Peyer's patch (tissue), 4 donors: ENCODE measurements at places on chromosomes 11 and 22.

DNA sequence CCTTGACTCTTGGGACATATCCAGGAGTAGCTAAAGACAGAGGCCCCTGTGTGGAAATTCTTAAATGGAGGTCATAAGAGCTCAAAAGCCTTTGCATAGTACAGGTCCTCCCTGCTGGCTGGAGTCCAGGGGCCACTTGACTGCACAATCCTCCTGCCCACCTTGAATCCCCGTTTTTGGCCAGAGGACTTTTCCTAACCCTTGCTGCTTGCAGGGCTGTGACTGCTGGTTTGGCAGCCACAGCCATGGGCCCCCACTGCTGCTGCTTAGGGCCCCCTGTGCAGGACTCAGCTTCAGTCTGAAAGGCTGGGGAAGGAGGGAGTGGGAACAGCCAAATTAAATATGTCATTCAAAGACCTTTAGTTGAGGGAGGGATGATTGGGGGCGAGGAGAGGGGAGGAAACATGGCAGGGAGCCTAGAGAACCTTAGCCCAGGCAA is 33.4 kb downstream of the ARHGAP1 start:
- peak; percentile 43 for DNase-seq

DNA sequence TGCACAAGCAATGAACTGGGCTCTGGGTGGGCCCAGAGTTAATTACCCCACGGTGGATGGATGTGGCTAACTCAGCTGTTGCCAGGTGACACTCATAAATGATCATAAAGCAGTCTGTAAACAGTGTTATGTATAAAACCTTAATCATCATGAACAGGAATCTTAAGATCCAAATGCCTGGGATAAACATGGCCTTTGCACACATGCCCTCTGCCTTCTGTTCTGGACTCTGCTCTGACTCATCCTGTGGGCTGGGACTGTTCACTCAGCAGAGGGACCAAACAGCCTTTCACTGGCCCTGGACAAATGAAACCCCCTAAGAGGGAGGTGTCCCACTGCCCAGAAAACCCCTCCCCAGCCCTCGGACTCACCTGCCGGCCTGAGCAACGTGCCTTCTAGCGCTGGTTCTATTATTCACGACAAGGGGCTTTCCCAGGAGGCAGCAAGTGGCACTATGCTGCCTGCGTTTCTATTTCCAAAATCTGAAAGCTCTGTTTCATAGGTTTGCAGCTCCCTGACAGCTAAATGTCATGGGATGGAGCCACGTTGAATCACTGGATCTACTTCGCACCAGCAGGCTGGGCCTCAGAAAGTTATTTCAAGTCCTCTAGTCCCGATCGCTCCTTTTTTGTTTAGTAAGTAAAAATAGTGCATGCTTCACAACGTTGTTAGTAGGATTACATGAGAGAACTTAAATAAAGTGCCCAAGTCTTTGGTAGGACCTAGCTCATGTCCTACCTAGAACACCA is 53.0 kb downstream of the LARGE1 start:
- no peak for DNase-seq

DNA sequence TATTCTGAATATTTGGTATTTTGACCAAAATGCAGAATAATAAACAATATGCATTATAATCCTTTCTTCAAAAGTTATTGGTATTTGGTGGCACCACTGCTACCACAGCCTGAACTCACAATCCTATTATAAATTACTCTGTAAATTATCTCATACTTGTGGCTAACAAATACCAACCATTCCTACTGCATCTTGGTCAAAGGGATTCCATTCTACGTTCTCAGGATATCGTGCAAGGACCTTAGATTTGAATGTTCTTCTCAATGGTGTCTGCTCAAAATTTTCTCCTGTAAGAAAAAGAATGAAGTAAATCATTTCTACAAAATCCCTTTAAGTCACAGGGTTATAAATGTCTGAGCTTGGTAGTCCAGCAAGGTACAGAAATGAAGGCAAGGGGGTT is 58.7 kb downstream of the DENND5A start:
- DNase-seq = no peak

DNA sequence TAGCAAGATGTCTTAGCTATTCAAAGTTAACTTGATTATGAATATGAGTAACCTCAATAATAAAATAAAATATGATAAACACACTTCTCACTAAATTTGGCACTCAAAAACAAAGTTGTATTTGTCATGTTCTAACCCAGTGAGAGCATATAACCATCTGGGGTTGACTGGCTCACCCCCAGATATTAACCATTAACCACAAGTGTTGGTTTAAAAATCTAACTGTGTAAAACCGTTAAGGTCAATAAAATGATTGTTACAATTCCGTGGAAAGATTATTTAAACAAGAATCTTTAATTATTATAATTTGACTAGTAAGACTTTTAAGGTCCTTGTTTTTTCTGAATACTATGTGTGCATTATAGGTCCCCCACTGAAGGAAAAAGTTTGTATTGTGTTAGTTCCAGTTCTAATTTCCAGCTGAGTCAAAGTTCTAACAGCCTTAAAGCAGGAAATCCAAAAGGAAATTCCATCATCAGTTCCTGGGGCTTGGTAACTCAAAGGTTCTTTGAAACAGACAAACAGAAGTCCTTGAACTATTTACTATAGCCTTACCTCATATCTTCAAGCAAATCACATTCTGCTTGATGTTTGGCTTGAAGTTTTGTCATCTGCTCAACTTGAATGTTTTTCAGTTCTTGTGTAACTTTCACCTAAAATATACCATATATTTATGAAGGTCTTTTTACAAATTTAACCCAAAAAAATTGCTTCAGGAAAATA is 2.5 kb downstream of the FCHSD2 start:
- no peak for DNase-seq

DNA sequence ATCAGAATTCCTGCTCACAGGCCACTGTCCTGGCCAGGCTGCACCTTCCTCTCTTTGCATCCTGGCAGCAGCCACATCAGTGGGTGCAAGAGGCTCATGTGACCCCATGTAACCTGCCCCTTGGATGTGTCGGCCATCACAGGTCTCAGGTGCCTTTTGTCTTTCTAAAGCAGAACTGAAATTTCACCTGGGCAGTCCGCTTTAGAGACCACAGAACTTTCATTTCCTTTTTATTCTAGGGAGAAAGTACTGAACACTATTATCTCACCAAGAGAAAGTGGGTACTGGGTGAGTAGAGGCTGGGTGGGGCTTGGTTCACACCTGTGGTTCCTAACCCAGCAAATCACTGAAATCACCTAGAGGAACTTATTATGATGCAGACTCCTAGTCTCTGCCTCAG is 51.7 kb upstream of the NUP160 start:
- DNase-seq = no peak

DNA sequence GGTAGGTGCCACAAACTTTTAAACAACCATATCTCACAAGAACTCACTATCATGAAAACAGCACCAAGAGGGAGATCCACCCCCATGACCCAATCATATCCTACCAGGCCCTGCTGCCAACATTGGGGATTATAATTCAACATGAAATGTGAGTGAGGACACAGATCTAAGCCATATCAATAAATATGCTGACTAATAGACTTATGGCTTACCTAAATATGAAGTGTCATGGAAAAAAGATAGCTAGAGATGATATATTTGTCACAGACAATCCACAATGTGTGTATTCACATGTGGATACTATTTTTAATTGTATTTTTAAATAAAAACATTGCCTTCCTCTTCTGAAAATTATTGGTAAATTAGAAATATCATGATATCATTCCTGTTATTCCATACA is 38.2 kb upstream of the RAB38 start:
- no peak for DNase-seq

DNA sequence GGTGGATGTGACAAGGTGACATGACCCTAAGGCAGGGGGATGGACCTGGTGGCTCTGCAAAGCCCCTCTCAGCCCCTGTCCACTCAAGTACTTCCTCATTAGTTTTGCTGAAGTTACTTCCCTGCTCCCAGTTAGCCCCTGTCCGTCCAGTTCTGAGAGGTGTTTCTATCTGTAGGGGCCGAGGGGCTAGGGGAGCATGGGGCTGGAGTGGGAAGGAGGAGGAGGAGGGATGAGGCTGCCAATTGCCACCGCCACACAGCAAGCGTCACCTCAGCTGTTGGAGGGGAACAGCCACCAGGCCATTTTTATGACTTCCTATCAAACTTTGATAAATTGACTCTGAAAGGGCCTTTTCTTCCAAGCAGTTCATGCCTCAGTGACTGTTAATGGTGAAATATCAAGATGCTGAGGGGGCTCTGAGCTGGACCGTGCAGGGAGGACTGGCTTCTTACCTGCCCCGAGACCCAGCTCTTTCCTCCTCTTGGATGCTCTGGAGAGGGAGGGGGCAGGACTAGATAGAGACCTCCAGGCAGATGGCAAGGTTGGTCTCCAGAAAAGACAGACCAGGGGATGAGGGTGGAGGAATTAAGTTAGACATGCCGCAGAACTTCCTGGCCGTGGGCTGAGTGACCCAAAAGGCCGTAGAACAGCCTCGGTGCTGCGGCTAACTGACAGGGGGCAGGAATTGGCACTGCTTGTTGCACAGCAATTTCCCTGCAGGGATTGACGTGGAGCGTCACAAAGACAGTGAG is 137.0 kb downstream of the ST3GAL4 start:
- no peak for DNase-seq
